Kasumi-1 (cell line): ENCODE measurements at places on chromosomes 7 and 10.

GRCh38 chr7:80833289-80834268 lies 85.3 kb downstream of the SEMA3C start:
- no peak for DNase-seq

DNA sequence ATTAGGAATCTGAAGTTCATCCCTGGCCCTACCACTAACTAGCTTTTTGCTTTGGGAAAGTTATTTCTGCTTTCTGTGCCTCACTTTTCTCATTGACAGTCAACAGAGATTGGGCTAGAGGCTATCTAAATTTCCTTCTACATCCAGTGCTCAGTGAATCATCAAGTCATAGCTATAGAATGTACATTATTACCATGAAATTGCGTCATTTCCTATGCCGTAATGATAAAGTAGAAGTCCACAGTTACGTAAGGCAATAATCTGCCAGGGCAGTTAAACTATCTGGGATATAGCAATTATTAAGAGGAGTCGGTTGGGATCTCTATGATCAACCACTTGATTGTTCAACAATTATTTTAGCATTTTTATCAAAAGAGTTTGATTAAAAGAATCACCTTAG lies 64.4 kb downstream of the ITGB8 start:
- no peak for DNase-seq

DNA sequence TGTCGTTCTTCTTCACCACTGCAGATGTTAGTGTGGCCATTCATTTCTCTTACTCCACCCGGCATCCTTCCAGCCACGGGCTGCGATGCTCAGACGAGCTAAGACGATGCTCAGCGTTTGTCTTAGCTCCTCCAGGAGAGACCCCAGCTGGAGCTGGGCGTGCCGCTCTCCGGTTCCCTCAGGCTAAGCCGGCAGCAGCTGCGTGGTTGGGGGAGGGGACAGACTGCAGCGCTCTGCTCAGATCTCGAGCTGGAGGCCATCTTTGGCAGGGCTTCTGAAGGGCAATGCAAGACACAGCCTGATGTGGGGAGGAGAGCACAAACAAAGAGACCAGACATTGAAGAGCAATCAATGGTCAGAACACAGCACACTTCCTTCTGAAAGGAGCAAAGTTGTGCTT lies 4.8 kb downstream of the INA start:
- no peak for DNase-seq

GRCh38 chr7:117937049-117937752 lies 64.0 kb upstream of the CTTNBP2 start:
- no peak for DNase-seq

DNA sequence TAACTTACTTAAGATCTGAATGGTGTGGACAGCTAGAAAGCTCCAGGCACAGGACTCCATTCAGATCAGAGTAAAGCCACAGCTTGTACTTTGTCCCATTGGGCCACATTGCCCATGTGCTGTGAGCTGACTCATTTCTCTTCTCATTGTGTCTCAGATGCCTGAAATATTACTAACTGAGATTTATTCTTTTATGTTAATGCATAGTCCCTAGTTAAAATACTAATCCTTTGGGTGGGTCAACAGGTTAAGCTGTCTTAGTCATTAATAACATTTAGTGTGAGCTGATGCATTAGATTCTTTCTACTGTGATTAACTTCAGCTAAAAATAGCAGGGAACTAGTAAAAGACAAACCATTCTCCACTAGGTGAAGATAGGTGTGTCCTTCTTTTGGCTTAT lies 104.7 kb upstream of the ARMC3 start:
- DNase-seq: no peak

DNA sequence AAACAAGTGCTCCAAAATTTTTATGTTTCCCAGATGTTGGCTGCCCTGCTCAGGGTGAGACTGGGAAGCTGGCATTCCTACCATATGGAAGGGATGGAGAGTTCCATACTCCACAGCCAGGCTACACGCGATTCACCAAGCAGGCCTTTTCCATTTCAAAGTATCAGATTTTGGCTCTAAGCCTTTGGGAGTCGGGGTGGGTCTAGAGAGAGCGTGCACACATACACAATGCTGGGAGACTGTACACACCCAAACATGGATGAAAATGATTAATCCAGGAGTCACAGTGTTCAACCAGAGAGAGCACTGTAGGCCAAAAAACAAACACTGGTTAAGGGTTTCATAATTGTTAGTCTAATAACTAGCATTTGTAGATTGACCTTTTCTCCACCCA lies 295.0 kb downstream of the BICC1 start:
- DNase-seq: no peak

DNA sequence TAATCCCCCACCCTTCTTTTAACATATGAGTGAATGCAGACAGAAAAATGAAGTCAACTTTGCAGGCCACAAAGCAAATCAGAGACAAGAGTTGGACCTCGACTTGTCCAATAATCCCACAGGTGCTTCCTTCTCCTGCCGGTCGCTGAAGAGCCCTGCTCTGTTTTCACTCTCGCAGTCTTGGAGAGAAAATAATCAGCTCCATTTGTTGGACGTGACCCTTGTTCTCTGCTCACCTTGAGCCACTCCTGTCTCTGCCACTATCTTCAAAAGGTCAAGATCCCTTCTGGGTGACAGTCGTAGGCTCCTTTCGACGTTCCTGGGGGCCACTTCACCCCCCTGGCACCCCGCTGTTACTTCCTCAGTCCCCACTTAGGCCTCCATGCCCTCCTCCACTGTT lies 2.8 kb upstream of the KLF6 start:
- DNase-seq: no peak

DNA sequence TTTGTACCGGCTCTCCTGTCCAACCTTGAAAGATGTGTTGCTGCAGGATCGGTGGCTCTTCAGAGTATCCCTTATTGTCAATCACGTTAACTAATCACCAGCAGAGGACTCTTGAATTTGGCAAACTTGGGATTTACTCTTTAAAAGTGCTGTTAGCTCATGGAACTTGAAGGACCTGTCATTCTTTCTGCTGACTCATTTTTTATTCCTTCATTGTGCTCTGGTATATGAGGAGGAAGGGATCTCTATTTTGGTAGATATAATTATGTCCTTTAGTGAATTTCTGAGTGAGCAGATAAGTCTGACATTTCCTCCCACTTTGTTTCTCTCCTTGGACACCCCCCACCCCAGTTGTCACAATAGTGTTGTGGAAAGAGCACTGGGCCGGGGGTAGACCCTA lies 175.1 kb upstream of the HDAC9 start:
- DNase-seq: no peak

GRCh38 chr10:86979977-86980448 lies 11.7 kb downstream of the ADIRF start:
- DNase-seq: peak; percentile 23

DNA sequence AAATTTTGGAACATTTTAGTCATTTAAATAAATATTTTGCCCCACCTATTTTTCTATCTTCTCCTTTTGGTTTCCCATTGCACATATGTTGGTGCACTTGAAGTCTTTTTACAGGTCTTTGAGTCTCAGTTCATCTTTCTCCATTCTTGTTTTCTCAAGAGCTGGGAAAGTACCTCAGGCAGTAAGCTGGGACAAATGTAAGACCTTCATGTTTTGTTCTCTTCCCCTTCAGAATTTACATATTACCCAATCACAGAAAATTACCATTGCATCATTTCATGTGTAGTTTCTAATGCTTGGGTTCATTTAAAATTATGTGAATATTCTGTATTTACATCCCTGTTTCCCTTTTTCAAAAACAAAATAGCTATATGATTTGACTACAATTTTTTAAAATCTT lies 1150.0 kb upstream of the POT1 start:
- DNase-seq: no peak

DNA sequence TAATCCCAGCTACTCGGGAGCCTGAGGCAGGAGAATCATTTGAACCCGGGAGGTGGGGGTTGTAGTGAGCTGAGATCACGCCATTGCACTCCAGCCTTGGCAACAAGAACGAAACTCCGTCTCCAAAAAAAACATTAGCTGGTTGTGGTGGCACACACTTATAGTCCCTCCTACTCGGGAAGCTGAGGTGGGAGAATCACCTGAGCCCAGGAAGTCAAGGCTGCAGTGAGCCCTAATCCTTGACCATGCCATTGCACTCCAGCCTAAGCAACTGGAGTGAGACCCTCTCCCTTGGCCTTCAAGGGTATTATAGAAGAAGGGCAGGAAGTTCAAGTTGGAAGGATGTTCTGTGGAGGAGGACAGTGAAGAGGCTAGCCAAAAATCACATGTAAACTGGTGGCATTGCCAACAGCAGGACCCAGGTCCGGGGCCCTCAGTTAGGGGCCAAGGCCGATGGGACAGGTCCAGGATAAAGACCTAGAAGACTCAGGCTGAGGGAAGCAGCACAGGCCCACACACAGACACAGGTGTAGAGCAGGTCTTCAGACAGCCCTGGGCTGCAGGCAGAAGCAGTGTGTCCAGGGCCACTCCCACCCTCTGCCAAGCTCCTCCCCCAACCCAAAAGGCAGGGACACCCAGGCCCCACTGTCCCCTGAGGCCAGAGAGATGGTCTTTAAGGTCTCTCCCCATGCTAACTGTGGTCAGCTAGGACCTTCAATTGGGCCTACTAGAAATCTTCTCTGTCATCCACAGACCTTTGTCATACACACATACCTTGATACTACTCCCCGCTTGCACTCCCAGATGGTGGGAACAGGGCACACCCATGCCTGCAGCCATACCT lies 8.4 kb upstream of the SAMD8 start:
- no peak for DNase-seq

- no peak for DNase-seq
Observed at GRCh38 chr7:124029396-124030188, 3.3 kb downstream of the TMEM229A start.

DNA sequence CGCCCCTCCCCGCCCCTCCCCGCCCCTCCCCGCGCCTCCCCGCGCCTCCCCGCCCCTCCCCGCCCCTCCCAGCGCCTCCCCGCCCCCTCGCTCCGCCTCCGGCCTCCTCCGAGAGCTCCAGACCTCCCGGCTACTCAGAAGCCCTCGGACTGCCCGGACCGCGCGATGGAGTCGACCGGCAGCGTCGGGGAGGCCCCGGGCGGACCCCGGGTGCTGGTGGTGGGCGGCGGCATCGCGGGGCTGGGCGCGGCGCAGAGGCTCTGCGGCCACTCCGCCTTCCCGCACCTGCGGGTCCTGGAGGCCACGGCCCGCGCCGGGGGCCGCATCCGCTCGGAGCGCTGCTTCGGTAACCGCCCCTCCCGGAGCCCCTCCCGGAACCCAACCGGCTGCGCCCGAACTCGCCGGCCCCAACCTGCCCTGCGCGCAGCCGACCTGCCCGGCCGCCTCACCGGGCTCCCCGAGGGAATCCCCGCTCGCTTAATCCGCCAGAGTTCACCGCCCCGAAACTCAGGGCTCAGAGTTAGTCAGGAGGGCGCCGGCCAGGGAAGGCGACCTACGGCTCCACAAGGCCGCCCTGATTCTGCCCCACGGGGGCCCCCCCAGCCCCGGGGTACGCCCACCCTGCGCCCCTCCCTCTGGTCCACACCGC lies at the start of gene PAOX:
Gene PAOX (plus strand): TSS at position 111 of the 649 bp plus-strand sequence. CDS start 55 bp downstream, at position 166.
- DNase-seq: no peak

- peak; percentile 66 for DNase-seq
Observed at GRCh38 chr10:129971381-129972144, 7.5 kb upstream of the EBF3 start.

DNA sequence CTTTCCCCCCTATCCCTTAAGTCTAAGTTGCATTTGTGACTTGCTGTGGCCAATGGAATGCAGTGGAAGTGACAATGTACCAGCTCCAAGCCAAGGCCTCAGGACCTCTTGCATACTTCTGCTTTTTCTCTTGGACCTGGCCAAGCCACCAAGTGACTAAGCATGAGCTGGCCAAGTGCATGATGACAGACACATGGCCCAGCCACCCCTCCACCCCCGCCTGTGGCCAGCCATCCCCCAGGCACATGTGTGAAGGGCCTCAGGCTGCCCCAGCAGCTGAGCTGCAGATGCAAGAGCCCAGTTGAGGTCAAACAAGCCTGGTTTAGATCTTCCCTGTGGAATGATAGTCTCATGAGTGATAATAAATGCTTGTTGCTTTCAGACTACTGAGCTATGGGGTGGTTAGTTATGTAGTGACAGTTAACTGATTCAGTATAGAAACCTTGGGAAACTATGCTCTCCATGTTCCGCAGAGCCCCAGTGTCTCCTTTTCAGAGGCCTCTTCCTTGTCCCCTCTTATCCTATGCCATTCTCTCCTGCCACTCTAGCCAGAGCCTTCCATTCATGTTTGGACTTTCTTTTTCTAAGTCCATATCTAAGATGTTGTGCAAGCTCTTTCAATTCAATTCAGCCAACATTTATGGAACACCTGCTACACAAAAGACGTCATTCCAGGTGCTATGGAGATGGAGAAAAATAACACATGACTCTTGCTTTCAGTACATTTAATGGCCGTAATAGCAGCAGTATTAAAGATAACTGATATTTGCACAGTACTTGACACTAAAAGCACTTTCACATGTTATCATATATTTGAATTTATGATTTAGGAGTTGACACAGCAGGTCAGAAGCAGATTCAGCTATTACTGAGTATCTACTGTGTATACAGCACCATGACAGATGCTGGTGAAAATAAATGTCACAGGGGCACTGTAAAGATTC lies 55.5 kb upstream of the LOXL4 start:
- DNase-seq: peak; percentile 95

- DNase-seq: no peak
Observed at GRCh38 chr10:21995557-21995956, 8.0 kb downstream of the DNAJC1 start.

DNA sequence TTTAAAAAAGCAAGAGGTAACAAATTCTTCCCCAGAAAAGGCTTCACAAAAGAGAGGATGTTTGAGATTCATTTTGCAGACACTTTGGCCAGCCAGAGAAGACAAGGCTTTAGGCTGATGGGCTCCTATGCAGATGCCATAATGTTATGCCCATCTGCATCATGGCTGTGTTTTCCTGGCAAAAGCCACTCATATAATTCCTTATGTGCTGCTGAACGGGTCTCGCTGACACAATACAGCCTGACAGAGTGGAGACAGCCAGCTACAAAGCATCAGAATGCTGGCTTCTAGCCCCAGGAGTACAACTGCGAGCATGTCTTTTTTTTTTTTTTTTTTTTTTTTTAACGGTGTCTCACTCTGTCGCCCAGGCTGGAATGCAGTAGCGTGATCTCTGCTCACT lies 1157.4 kb upstream of the AUTS2 start:
- DNase-seq: no peak

GRCh38 chr10:68561865-68562649 lies 1.9 kb downstream of the TET1 start:
- DNase-seq: peak; percentile 78

DNA sequence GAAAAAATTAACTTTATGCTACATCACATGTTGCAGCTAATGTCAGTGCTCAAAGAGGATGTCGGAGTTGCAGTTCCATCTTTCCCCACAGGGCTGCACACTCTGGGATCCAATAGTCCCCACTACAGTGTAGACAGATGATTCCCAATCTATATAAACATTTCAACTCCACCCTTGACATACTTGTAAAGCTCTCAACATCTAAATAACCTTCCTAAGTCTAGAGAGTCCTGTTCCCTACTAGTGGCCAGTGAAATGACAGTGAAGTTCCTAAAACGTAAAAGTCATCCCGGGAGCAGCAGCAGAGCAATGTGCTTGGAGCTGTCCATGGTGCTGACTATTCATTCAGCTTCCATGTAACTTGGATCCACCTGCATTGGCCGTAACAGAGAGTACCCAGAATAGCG lies 145.1 kb downstream of the GRM8 start:
- peak; percentile 70 for DNase-seq

GRCh38 chr7:155450970-155451801 lies 6.7 kb upstream of the EN2 start:
- no peak for DNase-seq

- peak; percentile 35 for DNase-seq
Observed at GRCh38 chr10:37263304-37263703, 137.9 kb downstream of the ANKRD30A start.
